Activated CD4-positive, CD25-positive, alpha-beta regulatory T cell treated with anti-CD3 and anti-CD28 coated beads, Interleukin-2, amount 50 U/mL, for 16 hours (primary cell): ENCODE measurements at places on chromosomes 11 and 22.

DNA sequence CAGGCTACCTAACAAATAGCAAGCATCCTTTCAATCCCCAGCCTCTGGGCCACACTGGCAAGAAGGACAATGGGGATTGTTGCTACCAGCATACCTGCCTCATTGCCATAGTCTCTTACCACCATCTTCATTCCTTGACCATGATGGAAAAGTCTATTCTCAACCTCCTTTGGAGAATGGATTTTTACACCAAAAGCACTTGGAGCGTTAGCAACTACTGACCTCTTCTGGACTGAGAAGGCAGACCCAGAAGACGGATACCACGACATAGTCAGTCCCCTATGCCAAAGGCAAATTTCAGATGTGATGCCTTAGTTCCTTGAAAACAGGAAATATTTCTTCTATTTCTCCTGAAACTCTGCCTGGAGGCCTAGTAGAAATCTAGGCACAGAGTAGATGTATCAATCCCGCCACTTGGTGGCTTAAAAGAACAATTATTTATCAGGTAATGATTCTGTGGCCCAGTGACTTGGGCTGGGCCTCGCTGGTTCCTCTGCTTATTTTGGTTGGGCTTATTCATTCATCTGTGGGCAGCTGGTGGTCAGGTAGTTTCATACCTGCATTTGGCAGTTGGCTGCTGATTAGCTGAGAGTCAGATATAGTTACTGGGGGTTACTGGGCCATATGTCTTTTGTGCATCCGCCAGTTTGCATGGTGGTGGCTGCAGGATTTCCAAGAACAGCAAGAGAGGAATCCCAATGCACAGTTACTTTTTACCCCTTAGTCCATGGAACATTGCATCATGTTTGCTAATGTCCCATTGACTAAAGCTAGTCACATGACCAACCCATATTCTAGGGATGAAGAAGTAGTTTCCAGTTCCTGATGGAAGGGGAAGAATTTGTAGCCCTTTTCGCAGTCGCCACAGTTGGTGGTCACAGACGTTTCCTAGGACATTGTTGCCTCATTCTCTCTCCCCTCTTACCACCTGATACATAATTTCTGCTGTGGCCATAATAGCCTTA lies 75.2 kb downstream of the DHCR7 start:
- no peak for DNase-seq

- no peak for DNase-seq
These were observed 6.5 kb downstream of the TMEM25 start for GRCh38 chr11:118537409-118537980.

- no peak for DNase-seq
These were observed 20.0 kb downstream of the SELENOO start for GRCh38 chr22:50220603-50221409.

DNA sequence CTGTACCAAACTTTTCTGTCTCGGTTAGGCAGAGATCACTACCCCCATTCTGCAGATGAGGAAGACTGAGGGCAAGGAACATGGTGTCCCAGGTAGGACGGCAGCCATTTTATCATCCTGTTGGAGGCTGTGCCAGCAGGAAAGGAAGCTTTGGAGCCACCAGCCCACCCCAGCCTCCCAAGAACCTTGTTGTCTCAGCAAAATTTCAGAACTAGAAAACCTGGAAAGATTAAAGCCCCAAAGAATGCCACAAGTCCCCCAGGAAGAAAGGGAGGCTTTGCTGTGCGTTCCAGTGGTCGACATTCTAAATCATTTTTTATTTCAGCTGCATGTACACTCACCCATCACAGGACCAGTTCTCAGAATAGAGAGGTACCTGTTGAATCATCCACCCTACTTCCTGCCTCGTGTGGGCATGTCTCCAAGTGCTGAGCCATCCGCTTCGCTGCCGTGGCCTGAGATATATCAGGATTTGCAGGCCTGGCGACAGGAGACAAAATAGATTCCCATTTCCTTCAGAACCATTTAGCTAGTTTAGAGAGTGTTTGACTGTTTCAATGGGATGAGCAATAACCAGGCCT lies 13.0 kb upstream of the EIF3D start:
- no peak for DNase-seq

DNA sequence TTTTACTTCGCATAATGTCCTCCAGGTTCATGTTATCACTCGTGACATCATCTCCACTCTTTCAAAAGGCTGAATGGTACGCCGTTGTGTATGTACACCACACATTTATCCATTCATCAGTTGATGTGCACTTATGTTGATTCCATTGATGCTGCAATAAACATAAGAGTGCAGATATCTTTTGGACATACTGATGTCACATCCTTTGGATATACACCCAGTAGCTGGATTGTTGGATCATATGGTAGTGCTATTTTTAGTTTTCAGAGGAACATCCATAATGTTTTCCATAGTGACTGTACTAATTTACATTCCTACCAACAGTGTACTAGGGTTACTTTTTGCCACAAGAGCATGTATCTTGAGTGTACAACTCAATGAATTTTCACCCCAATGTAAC lies 25.0 kb upstream of the NELL1 start:
- no peak for DNase-seq

DNA sequence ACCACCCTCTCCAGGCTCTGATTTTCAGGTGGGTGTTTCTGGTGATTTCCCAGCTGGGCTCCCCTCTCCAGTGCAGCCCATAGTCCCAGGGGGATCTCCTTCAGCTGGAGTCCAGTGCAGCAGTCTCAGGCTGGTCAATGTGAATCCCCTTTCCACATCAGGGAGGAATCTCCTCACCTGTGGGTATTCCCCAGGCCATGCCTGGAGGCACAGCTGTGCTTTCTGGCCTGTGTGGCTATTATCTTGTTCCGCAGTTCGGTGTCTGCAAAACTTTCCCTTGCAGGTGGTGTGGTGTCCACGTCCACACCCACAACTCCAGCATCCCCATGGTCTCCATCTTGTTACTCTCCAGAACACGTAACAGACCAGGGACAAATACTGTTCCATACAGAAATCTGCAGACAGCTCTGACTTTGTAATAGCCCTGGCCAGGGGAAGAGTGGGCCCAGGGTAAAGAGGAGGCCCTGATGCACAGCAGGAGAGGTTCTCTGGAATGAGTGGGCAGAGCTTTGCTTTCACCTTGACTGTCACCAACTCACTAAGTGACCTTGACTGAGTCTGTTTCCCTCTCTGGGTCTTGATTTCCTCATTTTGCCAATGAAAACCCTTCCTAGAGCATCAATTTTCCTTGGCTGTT lies 183.2 kb downstream of the CSNK2A3 start:
- DNase-seq, result no peak

DNA sequence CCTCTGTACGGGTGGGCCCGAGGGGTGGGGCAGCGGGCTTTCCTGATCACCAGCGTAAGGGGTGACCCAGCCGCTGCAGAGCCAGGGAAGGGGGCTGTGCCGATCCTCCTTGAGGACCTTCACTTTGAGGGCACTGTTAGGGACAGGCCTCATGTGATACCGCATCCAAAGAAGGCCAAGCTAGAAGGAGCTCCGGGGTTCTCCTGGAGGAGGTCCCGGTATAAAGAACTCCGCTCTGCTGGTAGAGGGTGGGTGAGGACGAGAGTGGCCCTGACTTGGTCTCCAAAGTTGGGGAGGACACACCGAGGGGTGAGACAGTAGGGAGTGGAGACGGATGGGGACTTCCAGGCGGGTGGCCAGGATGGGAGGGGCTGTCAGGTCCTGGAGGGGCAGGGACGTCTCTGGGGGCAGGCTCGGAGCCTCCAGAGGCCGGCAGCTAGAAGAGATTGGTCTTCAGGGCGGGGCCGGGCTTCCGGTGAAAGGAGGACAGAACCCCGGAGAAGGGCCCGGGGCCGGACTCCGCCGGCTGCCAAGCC lies 4.6 kb downstream of the PHOX2A start:
- DNase-seq, result no peak

DNA sequence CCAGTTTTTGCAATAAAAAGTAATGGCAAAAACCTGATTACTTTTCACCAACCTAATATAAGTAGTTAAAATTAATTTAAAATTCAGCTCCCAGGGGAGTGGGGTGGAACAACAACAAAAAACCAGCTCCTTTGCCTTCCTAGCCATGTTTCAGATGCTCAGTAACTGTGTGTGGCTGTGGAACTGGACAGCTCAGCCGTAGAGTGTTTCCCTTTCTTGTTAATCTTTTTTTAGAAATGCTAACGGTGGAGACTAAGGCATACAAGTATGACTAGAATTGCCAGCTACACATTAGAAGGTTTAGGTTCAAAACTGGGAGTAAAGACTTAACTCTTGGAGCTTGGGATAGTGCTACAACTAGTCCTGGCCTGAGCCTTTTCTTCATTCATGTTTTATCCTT lies 45.0 kb downstream of the PPP6R3 start:
- DNase-seq, result no peak

GRCh38 chr11:107252429-107253161 lies 205.0 kb downstream of the CWF19L2 start:
- no peak for DNase-seq

DNA sequence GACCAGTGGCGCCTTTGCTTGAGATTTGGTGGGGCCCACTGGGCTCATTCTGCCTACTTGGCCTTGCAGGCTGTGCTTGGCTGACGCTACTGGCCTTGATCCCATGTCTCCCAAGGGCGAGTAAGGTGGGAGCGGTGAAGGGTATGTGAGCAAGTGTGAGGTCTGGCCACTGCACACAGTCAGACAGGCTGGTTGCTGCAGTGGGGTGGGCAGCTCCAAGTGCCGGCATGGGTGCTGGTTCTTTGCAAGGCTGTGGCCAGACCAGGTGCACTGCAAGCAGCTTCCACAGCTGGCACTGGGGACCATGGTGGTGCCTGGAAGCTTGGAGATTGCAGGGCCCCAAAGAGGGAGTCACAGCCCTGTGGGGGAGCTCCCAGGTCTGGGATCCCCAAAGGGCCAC lies 33.4 kb upstream of the OR10G7 start:
- no peak for DNase-seq

DNA sequence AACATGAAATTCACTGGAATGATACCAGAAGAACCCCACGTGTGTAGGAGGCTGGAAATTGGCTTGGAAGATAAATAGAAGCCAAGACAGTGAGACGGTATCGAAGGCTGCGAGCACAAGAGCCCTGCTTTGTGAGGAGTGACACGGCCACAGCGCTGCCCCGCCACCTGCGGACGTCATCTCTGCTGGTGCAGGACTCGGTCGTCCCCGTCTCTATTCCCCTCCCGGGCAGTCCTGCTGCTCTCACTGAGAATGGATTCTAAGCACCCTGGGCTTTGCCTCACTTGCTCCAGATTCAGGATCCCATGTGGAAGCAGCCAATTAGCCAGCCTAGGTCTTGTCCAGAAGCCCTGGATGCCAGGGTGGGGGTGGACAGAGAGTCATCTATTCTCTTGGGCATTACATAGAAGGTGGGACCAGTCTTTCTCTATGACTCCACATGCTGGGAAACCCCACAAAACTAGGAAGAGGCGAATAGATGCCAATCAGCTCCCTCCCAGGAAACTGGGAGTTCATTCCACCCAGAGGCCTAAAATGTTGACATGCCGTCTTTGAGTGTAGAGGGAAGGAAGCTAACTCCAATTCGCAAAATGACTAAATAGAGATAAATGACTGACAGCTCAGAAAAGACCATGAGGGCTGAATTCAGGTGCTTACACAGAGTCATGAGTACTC lies 25.1 kb downstream of the APOL3 start:
- DNase-seq, result no peak

GRCh38 chr11:1055109-1055703 lies 18.7 kb upstream of the MUC6 start:
- DNase-seq, result no peak
